ENCODE measurements at places on chromosomes 13 and 19.

DNA sequence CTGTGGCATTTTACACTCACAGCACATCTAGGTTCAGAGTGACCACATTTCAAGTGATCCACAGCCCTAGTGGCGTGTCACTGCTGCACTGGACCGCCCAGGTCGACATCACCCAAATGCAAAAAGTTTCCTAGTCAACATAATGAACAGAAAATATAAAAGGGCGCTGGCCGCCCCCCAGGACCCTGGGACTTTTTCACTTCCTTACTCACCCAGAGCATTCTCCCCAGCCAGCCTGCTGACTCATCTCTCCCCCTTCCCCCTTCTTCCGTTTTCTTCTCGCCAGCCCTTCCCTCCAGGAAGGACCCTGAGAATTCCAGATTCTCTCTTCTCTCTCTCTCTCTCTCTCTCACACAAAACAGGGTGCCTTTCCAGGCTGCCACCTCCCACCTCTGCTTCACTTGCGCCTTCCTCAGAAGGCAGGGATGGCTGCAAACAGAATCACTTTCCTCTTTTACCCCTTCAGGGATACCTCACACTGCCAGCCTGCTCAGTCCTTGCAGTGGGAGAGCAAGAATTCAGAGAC lies 21.0 kb upstream of the GRWD1 start:
- no peak for DNase-seq

- no peak for DNase-seq
Observed at GRCh38 chr13:24304620-24305019, 4.8 kb upstream of the C1QTNF9 start.

GRCh38 chr19:46697204-46697960 lies 19.5 kb downstream of the PRKD2 start:
- DNase-seq, result no peak

- no peak for DNase-seq
Observed at GRCh38 chr13:33763021-33763420, 54.9 kb upstream of the RFC3 start.

- no peak for DNase-seq
Observed at GRCh38 chr19:46606019-46606418, 4.9 kb downstream of the CALM3 start.

- DNase-seq, result no peak
Observed at GRCh38 chr13:25717666-25718197, 334.1 kb downstream of the SHISA2 start.

DNA sequence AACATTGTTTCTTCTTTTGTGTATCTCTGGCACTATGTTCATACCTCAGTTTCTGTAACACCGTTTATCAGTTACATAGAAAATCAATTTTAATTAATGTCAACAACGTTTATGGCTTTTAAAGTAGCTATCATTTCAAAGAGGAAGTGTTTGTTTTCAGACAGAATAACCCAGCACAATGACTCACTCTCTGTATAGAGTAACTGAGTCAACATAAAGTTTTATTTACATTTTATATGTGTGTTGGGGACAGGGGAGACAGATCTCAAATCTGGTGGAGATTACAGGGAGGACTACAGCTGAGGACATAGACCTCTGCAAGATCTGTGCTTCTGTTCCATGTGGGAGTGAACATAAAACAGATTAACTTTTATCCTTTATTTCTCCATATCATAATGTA lies 2590.1 kb downstream of the PCDH9 start:
- DNase-seq, result no peak

- DNase-seq, result no peak
Observed at GRCh38 chr19:23281663-23282276, 31.6 kb upstream of the ZNF724 start.

DNA sequence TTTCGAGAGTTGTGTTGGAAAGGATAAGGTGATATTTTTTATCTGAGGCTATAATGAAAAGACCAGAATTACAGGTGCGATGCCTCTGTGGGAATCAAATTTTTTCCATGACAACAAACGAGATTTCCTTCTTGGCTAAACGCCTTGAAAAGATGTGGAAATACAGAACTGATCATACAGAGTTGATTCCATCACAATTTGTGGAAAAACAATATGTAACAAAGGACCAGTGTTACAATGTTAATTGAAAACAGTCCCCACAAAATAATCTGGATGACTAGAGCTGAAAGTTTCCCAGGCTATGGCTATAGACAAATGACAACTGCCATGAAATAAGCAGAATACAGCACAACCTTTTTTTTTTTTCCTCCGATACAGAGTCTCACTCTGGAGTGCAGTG lies 628.9 kb downstream of the DIAPH3 start:
- DNase-seq, result no peak

DNA sequence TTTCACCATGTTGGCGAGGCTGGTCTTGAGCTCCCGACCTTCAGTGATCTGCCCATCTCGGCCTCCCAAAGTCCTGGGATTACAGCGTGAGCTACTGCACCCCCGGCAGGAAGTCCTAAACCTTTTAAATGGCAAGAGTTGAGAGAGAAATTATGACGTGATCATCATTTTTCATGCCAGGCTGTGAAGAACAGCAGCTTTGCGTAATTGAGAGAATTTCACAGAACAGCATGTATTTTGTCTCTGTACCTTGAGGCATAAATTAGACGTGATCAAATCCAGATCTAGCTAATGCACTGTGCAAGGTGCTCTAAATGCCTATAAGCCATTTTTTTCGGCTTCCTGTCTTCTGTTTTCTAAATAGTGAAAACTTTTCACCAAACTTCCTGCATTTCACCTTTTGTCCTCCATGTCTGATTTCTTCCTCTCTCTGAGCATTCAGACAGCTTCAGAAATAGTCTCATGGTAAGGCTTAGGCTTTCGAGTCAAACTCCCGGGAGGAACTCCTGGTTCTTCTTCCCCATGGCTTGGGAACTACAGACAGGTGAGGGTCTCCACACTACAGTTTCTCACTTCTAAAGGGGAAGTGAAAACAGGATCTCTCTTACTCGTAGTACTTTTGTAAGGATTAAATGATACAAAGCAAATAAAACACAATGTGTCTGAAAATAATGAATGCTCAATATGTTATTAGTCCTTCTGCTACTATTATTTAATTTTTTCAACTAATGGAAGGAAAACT lies 51.0 kb downstream of the WDFY2 start:
- DNase-seq, result no peak

- DNase-seq, result no peak
Observed at GRCh38 chr19:43422689-43423066, 8.0 kb downstream of the TEX101 start.

GRCh38 chr13:56659041-56659471 lies 481.7 kb upstream of the PRR20A start:
- no peak for DNase-seq

DNA sequence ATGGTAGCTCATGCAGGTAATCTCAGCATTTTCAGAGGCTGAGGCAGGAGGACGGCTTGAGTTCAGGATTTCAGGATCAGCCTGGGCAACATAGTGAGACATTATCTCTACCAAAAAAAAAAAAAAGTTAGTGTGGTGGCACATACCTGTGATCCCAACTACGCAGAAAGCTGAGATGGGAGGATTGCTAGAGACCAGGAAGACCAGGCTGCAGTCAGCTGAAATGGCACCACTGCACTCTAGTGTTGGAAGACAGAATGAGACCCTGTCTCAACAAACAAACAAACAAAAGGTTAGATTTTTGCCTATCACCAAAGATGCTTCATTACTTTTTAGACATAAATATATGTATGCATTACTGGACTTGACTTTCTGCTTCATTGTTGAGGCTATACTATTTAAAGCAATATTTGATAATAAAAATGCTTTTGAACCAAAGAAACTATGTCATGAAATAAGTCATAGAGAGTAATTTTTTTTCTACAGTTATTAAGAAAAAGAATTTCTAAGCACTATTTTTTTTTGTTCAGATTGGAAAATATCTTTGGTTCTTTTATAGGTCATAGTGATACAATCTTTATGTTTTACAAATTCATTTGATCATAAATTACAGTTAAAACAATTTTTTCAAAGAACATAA lies 1180.1 kb upstream of the ATXN8OS start:
- DNase-seq, result no peak

DNA sequence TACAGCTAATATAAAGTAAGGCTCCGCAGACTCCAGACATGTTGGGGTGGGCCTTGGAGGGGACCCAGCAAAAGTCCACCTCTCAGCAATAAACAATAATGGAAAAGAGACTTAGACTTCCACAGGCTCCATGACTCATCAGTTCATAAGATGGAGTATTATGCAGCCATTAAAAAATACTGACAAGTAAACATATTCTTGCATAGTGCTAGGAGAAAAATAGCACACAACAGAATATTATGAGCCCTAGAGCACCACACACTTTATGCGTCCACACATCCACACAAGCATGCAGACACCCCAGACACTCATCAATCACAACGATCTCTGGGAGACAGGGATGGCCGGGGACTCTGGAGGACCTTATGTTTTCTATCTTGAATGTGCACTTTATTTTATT lies 46.0 kb downstream of the PDCD5 start:
- no peak for DNase-seq

GRCh38 chr19:10137751-10138682 lies 18.3 kb upstream of the EIF3G start:
- DNase-seq, result no peak

DNA sequence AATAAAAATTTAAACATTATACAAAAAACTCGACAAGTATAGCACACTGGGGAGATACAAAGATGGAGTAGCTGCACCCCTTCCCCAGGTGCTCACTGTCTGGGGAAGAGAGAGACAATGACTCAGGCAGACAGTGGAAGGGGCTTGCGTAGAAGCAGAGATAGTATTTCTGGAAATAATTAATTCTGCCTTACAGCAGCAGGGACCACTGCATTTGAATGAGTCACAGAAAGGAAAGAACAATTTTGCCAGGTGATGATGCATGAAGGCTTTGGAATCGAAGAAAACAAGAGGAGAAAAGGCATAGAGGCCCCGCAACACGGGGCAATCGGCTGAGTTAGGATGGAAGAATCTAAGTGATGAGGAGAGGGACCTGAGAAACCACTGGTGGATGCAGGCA lies 447.4 kb downstream of the EFNB2 start:
- DNase-seq, result no peak

GRCh38 chr19:11806354-11807098 lies 7.5 kb upstream of the ZNF440 start:
- no peak for DNase-seq

DNA sequence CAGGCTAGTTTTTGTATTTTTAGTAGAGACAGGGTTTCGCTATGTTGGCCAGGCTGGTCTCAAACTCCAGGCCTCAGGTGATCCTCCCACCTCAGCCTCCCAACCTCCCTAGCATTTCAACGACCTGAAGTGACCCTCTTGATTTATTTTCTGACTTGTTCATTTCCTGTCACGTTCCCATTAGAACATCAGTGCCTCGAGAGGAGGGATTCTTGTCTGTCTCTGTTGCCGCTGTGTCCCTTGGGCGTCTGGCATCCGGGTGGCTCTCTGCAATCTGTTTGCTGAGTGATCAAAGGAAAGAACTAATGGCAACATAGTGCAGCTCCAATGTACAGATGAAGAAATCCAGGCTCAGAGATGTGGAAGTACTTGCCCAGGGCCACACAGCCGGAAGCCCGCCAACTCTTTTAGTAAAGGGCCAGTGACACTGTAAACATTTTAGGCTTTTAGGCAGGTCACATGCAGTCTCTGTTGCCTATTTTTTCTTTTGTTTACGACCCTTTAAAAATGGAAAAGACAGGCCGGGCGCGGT lies 47.5 kb downstream of the NFIC start:
- no peak for DNase-seq

GRCh38 chr19:32977280-32977679 lies 5.2 kb downstream of the FAAP24 start:
- no peak for DNase-seq

DNA sequence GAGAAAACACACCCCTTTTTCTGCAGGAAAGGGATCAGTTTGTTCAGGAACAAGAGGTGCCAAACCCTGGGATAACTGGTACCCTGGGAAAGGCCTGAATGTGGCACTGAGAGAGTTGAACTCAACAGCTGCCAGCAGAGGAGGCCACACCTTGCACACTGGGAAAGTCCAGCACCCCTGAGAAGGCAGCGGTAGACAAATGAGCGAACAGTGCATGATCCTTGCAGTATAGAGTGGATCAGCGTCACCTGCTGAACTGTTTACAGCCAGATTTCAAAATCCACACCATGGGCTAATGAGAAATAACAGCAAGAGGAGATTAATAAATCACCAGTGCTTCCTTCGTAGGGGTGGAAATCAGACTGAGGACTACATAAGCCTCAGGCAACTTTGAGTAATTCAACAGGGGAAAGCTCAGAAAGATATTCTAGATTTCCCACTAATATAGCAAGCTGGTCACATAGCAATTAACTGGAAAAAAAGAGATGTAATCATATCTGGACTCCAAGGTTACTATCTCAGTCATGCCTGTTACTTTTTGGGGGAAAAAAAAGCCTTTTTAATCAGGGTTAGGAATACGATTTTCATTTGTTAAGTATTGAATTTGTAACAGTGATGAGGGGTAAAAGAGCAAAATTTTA lies 52.0 kb downstream of the DCT start:
- DNase-seq, result no peak

GRCh38 chr13:70363991-70364390 lies 255.7 kb upstream of the KLHL1 start:
- no peak for DNase-seq

- no peak for DNase-seq
Observed at GRCh38 chr13:40379794-40380578, 286.5 kb downstream of the FOXO1 start.

DNA sequence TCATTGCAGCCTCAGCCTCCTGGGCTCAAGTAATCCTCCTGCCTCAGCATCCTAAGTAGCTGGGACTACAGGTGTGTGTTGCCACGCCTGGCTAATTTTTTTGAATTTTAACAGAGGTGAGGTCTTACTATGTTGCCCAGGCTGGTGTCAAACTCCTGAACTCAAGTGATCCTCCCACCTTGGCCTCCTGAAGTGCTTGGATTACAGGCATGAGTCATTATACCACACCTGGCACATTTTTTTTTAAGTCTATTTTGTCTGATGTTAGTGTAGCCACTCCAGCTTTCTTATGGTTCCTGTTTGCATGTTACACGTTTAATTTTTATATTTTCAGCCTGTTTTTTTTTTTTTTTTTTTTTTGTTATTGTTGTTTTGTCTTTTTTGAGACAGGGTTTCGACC lies 24.8 kb downstream of the KDM4B start:
- DNase-seq, result no peak

- DNase-seq, result no peak
Observed at GRCh38 chr19:41850381-41850780, 5.5 kb downstream of the DMRTC2 start.

- no peak for DNase-seq
Observed at GRCh38 chr19:2096034-2096479, at the start of gene MOB3A. Gene MOB3A, minus strand, starts transcription at chr19:2096326. Its CDS starts 17,766 bp downstream, at chr19:2078560.

DNA sequence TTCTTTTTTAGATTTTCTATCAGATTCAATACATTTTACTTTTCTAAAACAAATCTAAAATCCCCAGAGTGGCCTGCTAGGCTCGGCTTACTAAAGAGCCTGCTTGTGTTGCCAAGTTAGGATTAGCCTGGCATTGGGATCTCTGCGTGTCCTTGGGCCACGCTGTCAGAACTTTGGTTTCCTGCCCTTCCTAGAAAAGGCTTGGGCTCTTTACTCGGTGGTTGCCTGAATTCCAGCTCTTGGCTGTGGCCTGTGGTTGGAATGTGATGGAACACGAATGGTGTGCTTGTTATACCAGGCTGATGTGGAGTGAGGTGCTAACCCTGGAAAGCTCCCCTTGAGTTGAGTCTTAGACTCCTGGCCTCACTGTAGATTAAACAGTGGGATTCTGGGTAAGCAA lies 8.5 kb downstream of the SPATA13 start:
- DNase-seq, result no peak

Measured in esophagus squamous epithelium (tissue), 5 donors.